ENCODE measurements at places on chromosomes 4 and X.

- no peak for DNase-seq
Observed at GRCh38 chr4:41963105-41963504, 18.5 kb upstream of the DCAF4L1 start.

DNA sequence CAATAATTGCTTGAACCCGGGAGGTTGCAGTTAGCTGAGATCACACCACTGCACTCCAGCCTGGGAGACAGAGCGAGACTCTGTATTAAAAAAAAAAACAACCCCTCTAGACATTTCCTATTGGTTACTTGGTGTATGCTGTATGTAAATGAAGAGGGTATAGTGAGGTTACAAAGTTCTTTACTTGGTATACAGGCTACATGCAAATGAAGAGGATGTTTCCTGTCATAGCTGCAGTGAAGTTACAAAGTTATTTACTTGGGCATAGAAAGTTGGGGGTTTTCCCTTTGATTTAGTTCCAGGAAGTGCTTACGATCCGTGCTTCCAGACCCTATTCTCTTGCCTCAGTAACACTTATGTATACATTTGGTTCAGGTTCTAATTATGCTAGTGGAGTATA lies 38.4 kb upstream of the CLNK start:
- no peak for DNase-seq

DNA sequence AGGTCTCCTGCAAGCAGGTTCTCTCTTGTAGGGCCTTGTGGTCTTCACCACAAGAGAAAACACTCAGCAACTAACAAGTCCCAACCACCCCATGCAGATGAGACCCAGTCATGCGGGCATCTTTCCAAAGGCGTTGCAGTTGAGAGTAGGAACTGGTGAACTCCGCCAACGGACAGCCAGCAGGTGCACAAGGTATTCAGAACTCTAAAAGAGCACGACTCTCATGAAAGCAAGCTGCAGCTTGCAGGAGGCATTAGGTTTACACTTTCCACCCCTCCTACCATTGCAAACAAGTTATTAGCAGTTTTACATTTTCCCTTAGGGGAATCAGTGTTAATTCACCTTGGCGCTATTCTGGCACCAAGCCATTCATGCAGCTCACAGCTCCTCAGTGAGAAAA lies 173.4 kb upstream of the KIT start:
- DNase-seq: no peak

DNA sequence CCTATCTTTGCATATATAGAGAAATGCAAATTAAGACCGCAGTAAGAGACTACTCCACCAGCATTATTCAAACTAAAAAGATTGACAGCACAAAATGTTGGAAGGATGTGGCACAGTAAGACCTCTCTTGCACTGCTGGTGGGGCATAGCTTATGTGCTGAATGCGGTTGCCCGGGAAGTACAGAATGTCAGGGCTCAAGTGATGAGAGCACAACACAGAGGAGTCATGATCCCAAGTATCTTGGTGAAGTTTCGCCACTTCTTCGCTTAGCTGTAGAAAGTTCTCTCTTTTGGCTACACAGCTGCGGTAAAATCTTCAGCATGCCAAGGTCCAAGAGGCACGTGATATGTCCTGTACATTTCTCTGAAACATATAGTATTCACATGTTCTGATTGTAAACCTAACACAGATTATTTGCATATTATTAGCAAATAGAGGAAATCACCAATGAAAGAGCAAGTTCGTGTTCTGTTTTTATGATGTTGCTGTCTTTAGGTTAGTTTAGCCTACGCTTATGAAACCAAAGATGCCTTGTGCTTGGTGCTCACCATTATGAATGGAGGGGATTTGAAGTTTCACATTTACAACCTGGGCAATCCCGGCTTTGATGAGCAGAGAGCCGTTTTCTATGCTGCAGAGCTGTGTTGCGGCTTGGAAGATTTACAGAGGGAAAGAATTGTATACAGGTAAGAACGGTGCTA lies 55.0 kb downstream of the HTT-AS start:
- DNase-seq: no peak

GRCh38 chrX:153365670-153366069 lies 31.7 kb downstream of the ZNF275 start:
- DNase-seq: no peak

- DNase-seq: no peak
Observed at GRCh38 chrX:44637282-44637681, 94.6 kb upstream of the FUNDC1 start.

- DNase-seq: no peak
Observed at GRCh38 chr4:54913751-54914526, 211.5 kb downstream of the KDR start.
